ENCODE measurements at places on chromosomes 1 and 21.

- DNase-seq: peak; percentile 98
These were observed at the start of gene SELENBP1 for GRCh38 chr1:151372058-151372934. Gene SELENBP1 (minus strand): TSS chr1:151372705. CDS start chr1:151372641, 64 bp downstream.

GRCh38 chr1:225733254-225733653 lies 44.4 kb upstream of the SRP9 start:
- DNase-seq: no peak

- peak; percentile 64 for DNase-seq
These were observed 95.5 kb downstream of the SSBP3 start for GRCh38 chr1:54310439-54311328.

GRCh38 chr1:107181253-107181969 lies 40.6 kb downstream of the NTNG1 start:
- DNase-seq: no peak

DNA sequence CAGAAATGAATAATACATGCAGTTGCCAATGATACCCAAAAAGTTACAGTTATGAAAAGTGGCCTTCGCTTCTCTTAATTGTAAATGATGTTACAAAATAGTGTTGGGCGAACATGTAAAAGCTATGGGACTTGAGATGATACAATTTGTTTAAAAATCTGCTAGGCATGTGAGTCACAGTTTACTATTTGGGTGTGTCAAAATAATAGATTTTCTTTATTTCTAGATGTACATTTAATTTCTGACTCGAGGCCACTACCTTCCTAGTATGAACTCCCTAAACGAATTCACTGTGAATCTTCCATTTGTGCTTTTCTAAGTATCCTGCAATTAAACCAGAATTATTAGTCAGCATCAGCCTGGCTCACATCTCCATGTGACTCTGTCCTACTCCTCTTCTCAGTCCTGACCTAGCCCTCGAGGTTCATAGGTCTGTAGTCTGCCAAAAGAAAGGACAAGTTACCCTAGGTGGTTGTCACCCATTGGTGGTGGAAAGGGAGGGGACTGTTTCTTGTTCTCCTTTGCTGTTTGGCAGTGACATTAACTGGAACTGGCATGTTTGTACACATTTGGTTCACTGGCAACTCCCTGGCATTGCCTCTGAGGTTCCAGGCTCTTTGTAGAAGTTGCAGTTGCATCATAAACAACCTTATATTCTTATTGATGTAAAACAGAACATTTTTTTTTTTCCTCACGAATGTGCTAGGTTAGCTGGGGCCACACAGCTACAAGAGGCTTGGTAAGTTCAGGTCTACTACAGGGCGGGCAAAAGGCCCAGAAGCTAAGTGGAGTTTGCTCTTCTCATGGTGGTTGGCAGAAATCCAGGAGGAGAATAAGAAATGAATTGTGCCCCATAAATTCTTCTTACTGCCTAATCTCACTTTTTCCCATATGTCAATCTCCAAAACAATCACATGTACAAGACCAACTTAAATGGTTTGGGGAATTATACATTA lies 746.5 kb upstream of the ADAMTS5 start:
- DNase-seq: peak; percentile 27

DNA sequence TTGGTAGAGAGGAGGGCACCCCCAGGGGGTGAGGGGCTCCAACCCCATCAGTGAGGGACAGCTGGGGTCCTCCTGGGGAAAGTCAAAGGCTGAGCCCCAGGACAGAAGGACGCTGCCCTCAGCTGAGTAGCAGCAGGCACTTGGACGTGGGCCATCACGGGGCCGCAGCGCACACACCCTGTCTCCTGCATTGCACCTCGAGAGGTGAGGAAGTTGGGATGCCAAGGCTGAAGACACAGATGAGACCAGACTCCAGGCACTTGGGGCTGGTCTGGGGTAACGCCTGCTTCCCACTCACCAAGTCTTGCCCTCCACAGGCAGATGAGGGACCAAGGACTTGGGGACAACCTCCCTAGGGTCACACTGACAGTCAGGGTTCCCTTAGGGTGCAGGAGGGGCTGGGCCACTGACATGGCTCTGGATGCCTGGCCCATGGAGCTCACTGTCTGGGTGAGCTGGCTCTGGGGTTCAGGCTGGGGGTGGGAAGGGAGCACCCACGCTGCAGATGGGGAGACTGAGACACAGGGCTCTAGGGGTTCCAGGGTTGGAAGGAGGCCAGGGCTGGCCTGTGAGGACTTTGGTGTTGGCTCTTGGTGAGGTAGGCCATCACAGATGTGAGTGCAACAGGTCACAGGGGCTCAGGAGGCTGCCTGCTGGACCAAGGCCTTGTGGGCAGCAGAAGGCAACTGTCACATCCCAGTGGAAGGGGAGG lies 16.6 kb upstream of the ZNF678 start:
- DNase-seq: no peak

- DNase-seq: no peak
These were observed 30.6 kb downstream of the VANGL2 start for GRCh38 chr1:160431006-160431405.

DNA sequence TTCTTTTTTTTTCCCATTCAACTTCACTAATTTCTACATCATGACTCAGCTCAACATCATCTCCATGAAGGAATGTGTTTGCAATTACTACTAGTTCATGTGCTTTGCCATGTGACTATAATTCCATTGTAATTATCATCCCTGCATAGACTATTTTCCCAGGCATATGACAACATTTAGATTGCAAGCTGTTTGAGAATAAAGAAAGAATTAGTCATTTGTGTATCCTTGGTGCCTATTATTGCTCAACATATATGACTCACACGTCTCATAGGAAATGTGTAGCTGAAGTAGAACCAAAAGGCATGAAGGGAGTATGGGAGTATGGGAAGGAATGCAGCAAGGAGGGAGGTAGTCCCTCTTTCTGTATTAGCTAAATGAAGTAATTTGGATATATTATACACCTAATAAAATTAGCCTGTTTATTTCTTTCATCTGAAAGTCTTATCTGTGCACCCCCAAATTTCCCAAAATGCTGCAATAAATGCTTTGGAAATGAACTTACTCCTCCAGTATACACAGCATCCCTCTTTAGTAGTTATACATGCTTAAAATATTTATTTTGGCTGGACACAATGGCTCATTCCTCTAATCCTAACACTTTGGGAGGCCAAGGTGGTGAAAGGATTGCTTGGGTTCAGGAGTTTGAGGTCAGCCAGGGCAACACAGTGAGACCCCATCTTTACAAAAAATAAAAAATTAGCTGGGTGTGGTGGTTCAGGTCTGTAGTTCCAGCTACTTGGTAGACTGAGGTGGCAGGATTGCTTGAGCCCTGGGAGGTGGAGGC lies 316.9 kb upstream of the ADGRL4 start:
- no peak for DNase-seq

DNA sequence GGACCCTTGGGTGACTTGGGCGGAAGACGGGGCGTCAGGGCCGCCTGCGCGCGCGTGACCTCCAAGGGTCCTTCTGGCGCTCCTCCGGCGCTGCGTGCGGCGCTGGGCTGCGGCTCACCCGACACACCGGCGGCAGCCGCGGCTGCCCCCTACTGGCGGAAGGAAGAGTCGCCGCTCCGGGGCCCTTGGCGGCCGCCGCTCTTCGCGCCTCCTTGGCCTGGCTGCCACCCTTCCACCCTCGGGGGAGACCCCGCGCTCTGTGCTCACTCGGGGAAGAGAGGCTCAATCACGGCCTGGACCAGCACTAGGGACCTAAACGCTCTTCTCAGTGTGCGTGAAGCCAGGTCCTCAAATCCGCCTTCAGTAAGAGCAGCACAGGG lies 89.7 kb downstream of the DMRTA2 start:
- DNase-seq: peak; percentile 61

DNA sequence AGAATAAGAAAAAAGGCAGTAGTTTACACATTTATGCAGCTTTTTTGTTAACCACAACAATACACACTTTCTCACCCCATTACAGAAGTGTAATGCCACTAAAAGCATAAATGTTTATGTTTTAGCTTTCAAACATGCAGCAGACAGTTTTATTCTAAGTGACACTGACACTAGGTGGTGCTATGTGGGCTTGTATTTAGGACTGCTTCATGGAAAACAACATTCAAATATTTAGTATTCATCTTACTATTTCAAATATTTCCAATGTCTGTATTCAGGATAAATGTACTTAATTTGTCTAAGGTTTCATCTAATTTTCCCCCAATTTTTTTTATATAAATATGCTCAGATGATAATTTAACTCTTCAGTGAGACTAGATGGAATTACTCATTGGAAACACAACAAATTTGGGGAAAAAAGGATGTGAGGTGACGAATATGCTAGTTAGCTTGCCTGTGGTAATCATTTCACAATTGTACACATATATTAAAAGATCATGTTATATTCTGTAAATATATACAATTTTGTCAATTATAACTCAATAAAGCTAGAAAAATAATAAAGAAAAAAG lies 71.4 kb downstream of the USP1 start:
- DNase-seq: peak; percentile 22

GRCh38 chr21:43317254-43317748 lies 109.6 kb downstream of the SIK1 start:
- no peak for DNase-seq
